Stimulated activated CD4-positive, alpha-beta T cell treated with anti-CD3 and anti-CD28 coated beads, Interleukin-2, amount 100 ng/mL, for 24 hours (primary cell): ENCODE measurements at places on chromosomes 6 and 20.

DNA sequence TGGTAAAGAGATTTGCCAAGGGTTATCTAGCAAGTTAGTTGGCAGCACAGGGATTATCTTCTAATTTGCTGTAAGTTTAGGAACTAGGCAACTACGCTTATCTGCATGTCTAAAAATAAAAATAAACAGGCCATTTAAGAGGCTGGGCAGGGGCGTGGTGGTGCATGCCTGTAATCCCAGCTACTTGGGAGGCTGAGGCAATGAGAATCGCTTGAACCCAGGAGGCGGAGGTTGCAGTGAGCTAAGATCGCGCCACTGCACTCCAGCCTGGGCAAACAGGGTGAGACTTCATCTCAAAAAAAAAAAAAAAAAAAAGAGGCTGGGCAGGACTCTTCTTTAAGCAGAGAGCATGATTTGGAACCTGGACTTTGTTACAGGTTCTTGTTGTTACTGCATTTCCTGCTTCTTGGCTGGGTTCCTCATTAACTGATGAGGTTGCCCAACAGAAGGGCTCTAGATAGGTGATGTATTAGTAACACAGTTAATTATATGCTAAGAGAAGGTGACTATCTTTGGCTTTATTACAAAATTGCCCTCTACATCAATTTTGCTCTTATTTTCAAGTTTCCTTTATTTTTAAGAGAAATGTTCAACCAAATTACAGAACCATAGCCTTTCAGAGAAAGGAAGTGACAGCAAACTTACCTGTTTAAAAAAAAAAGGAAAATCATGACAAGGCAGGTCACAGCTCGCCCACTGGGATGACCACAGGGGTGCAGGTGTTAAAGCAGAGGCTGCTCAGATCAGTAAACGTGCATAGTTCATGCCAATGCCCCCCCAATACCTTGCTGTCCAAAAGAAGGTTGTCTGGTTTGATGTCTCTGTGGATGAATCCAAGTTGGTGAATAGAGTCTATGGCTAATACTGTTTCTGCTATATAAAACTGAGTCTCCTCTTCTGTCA is 32.5 kb downstream of the STK38 start:
- DNase-seq = no peak

DNA sequence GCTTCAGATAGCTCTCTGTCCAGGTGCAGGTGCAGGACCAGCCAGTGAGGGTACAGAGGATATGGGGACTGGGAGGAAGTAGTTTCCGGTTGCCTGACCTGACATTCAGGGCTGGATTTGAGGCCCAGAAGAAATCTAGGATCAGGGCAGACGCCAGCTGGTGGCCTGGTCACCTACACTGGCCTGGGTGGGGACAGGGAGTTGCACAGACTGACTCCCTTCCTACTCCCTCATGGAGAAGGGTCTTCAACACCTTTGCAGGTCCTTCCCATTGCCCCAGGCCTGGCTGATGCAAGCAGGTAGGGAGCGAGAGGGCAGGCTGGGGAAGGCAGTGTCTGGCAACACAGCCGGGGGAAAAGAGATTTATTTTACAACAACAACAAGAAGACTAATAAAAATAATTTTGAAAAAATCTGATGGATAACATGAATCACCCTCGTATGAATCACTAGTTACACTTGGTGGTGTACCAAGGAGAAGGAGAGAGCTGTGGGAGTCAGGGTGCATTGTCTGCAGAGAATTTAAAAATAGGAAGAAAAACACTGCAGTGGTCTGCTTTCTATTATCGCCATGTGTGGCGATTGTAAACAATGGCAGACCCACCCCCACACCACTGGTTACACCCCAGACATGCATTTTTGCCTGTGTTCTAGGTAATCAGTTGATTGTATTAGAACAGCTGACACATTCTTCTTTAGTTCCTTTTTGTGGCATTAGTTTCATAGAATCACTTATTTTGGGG is 62.3 kb upstream of the SNX9 start:
- DNase-seq = no peak

GRCh38 chr6:169850154-169850553 is 98.7 kb downstream of the ERMARD start:
- no peak for DNase-seq

DNA sequence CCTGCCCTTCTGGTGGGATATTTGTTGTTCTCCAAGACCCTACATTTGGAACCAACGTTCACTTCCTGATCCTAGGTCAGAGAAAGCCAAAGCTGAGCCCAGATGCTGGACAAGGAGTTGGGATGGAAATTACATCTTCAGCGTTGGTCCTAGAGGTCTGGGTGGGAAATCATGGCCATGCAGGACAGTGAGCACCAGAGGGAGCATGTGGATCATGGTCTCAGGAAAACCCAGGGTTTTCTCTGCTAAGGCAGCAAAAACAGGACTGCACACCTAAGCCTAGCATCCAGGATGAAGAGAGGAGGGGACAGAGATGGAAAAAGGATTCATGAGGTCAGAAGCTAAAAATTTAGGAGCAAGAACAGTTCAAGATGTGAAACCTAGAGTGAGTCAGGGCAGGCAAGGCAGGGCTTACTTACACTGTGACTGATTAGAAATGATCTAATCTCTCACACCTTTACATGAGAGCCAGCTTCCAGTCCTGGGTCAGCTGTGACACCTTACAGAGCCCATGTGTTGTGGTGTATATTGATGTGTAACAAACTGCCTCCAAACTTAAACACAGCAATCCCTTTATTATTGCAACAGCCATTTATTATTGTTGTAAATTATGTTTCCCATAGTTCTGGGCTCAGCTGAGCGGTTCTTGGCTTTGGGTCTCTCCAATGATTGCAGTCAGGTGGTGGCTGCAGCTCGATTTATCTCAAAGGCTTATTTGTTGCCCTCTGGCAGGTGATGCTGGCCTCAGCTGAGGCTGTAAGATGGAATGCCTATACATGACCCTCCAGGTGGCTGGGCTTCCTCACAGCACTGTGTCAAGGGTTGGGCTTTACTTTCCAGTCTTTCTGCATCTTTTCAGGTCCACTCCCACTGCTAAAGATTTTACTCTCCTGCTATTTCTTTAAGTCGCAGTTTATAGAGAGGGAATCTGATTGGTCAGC is 6.5 kb downstream of the C20orf202 start:
- DNase-seq = no peak

- DNase-seq = no peak
Observed at GRCh38 chr6:98648211-98648914, 186.0 kb upstream of the POU3F2 start.

DNA sequence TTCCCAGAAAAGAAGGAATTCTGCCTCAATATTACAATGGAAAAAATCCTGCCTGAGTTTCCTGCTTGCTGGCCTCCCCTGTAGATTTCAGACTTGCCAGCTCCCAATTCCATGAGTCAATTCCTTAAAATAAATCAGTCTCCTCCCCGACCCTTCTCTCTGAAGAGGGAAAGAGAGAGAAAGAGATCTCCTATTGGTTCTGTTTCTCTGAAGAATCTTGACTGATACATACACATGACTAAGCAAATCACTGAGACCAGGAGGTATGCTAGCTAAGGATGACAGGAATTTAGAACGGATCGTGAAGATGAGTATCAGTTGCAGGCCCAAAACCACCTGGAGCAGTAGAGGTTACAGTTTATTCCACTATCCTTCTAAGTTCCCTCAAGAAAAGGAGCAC is 11.3 kb upstream of the RBM24 start:
- no peak for DNase-seq

DNA sequence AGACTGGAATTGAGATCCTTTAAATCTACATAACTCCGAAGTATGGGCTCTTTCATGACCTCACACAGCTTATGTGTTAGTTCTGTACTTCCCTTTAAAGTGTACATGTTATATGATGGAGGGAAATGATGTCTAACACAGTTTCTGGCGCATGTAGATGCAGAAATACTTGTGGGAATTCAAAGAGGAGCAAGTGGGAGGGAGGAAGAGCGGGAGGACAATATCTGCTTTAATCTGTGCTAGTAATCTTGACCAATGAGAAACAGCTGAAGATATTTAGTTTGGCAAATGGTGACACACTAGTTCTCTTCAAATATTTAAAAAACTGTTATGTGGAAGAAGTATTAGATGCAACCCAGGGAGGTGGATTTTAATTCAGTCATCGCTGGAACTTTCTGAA is 62.9 kb upstream of the PLEKHG1 start:
- no peak for DNase-seq

GRCh38 chr6:7267071-7267465 is 45.9 kb downstream of the SSR1 start:
- no peak for DNase-seq

GRCh38 chr6:42269553-42269952 is 51.9 kb upstream of the MRPS10 start:
- no peak for DNase-seq
